ENCODE measurements at places on chromosomes 11 and 22.

GRCh38 chr11:5196067-5196466 is 4.4 kb downstream of the OR51V1 start:
- no peak for DNase-seq

GRCh38 chr11:86421946-86422345 is 47.3 kb downstream of the CCDC81 start:
- DNase-seq: no peak

GRCh38 chr11:90242894-90243416 is 20.1 kb upstream of the CHORDC1 start:
- DNase-seq: no peak

- no peak for DNase-seq
Measured at GRCh38 chr11:27452147-27452546, 20.4 kb downstream of the LGR4 start.

- DNase-seq: no peak
Measured at GRCh38 chr11:133386262-133386661, 146.0 kb downstream of the OPCML start.
